Left ventricle myocardium superior (tissue), 1 donor: ENCODE measurements at places on chromosomes 1 and 21. TPM values are rescaled to one million over a fixed set of nuclear protein-coding genes. Genes with fewer than 3 reads are reported as not detected.

The PDZK1 gene
- total RNA-seq = not detected

The AJAP1 gene
- 0.05 TPM for total RNA-seq

The PTGS2 gene
- total RNA-seq = 0.77 TPM

The EPHA2 gene
- 7.6 TPM for total RNA-seq

The PTCH2 gene
- 0.40 TPM for total RNA-seq

The LRIG2 gene
- total RNA-seq = 7.7 TPM

The CCDC185 gene
- not detected for total RNA-seq

The GPR157 gene
- 42.2 TPM for total RNA-seq

The GJA9 gene
- not detected for total RNA-seq

The HAO2 gene
- not detected for total RNA-seq

The FAM177B gene
- not detected for total RNA-seq

The SGIP1 gene
- 2.9 TPM for total RNA-seq

The NKAIN1 gene
- total RNA-seq = not detected

The MMP23B gene
- total RNA-seq = 47.9 TPM

The CBS gene
- 4.8 TPM for total RNA-seq
